Stimulated activated CD8-positive, alpha-beta memory T cell treated with anti-CD3 and anti-CD28 coated beads, Interleukin-2, amount 100 ng/mL, for 1 hour (primary cell): ENCODE measurements at places on chromosomes 7 and 10.

DNA sequence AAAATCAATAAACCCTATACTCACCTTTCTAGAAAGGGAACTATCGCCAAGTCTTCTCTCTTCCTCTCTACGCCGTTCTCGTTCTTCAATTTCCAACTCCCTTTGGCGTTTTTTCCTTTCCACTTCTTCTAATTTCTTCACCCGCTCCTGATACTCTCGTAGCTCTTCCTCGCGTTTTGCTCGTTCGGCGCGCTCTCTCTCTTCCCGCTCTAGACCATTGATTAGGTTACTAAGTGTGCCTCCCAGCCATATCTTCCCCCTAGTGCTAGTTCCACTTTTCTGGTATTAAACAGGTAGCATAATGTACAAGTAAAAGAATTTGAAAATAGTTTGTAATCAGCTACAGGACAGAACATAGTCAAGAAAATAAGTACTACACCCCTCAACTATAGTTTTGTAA is 20.3 kb downstream of the NANOS1 start:
- no peak for DNase-seq

DNA sequence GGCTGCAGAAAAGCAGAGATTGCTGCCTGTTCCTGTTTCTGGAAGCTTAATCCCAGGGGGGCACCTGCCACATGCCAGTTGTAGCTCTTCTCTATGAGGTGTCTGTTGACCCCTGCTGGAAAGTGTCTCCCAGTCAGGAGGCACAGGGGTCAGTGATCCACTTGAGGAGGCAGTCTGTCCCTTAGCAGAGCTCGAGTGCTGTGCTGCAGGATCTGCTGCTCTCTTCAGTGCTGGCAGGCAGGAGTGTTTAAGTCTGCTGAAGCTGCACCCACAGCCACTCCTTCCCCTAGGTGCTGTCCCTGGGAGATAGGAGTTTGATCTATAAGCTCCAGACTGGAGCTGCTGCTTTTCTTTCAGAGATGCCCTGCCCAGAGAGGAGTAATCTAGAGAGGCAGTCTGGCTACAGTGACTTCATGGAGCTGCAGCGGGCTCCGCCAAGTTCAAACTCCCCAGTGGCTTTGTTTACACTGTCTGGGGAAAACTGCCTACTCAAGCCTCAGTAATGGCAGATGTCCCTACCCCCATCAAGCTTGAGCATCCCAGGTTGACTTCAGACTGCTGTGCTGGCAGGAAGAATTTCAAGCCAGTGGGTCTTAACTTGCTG is 57.6 kb upstream of the CROT start:
- no peak for DNase-seq

GRCh38 chr7:17832242-17832641 is 108.1 kb downstream of the SNX13 start:
- DNase-seq = no peak

DNA sequence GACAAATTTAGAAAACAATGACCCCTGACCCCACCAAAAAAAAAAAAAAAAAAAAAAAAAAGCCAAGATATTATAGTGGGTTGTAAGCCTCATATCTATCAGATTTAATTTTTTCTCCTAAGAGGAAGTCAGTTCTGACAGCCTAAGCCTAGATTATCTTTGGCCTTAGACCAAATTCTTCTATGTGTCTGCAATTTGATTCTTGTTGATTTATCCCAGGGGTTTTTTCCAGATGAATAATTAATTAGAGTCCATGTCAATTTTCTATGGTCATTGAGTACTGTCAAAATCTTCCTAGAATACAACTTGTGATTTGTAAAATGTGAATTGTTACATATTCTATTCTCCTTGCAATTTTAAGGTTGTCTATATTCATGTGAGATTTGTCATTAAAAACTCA is 151.6 kb upstream of the CACNA2D1 start:
- DNase-seq = no peak

DNA sequence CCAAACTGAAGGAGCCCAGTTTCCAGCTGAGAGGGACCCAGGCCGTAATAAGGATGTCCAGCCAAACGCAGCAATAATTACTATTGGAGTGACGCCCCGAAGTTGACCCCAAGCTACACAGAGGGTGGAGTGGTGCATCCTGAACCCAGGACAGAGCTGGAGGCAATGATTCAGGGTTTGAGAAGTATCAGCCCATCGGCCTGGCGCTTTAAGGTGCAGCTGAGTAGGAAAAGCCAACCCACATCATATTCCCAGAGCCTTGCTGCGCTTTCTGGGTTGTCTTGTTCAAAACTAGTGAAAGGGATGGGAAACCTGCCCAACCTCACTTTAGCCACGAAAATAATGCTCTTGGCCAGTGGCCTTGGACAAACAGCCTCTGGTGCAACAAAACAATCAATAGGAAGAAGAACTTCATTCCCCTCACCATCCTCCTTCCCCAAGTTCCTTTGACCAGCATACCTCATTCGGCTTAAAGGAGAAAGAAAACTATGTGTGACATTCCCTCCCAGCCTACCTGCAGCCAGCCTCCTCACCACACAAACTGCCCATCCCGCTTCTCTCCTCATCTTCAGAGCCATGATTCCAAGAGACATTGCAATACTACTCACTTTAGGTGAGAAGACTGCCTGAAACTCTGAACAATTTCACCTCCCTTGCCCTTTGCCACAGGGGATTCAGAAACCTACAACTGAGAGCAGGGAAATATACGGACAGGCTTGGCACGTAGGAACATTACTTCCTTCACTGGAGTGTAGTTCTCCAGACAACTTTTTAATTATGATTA is 217.2 kb upstream of the MKLN1 start:
- DNase-seq = no peak

DNA sequence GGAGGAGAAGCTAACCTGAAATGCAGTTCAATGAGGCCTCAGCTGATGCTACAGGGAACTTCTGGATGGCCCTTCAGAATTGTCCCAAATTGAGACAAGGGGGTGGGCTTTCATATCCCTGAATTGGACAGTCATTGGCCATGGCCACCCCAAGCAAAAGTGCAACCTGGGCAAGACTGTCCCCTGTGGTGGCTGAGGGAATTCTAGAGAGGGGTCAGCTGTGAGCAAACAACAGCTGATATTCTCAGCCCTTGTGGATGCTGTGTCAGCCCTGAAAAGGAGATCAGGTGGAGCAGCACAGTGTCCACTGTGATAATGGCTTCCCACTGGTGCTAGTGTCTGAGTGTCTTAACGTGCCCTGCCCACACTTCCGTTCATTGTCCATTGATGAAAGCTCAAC is 76.6 kb downstream of the SLC16A9 start:
- no peak for DNase-seq

DNA sequence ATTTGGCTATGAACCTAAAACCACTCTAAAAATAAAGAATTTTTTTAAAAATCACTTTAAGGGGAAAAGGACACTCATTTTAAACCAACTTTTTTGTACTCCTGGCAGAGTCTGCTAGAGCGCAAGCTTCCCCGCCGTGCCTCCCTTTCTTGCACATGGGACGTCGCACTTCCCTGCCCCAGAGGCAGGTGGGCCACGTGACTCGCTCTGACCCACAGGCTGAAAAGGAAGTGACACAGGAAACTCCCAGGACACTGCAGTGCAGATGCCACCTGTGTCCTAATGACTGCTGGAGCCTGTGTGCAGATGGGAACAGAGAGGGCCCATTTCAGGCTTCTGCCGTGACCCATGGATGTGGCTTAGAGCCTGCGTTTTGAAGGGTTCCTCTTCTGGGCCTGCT is 142.1 kb upstream of the LANCL2 start:
- no peak for DNase-seq

DNA sequence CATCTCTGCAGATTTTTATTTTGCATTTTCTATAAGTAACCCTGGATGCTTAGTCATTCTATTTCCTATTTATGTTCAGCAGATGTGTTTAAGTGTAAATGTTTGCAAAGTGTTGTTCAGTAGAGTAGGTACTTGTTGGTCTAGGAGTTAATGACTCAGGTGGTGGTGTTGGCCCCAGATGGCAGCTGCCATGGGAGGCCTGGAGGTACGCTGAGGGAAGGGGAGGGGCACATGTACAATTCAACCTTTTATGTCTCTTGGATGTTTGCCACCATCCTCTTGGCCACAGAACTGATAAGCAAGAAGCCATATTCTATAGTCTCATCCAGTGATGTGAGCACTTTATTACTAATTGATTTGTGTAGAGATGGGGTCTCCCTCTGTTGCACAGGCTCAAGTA is 68.1 kb upstream of the SLC39A12 start:
- DNase-seq = no peak

GRCh38 chr10:133278577-133279265 is 2.1 kb upstream of the ADAM8 start:
- peak; percentile 39 for DNase-seq

GRCh38 chr10:70849582-70850016 is 33.9 kb downstream of the SGPL1 start:
- no peak for DNase-seq
